Esophagus squamous epithelium (tissue), 5 donors: ENCODE measurements at places on chromosomes 3 and 15.

- no peaks in the 10 kb centered on the region for H3K36me3 ChIP-seq
- no peak overlapping the region for H3K4me3 ChIP-seq
- no peaks in the 10 kb centered on the region for H3K27me3 ChIP-seq
- peaks cover 8% of the 10 kb centered on the region for H3K4me1 ChIP-seq
Measured at GRCh38 chr15:52481915-52482314, 46.8 kb downstream of the MYO5A start.

DNA sequence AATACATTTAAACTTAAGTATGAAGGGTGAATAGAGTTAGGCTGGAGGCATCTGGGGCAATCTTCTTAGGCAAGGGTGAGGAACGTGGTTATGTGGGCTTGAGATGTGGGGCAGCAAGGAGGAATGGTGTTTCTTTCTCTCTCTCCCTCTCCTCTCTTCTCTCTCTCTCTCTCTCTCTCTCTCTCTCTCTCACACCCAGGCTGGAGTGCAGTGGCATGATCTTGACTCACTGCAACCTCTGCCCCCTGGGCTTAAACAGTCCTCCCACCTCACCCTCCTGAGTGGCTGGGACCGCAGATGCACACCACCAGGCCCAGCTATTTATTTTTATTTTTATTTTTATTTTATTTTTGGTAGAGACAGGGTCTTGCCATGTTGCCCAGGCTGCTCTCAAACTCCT lies 4.0 kb upstream of the MGA start:
- H3K4me1 ChIP-seq = peaks cover 16% of the 10 kb centered on the region
- no peak overlapping the region for H3K27ac ChIP-seq
- H3K27me3 ChIP-seq = no peaks in the 10 kb centered on the region
- H3K4me3 ChIP-seq = no peak overlapping the region
- no peak for DNase-seq

- no peaks in the 10 kb centered on the region for H3K27me3 ChIP-seq
- H3K36me3 ChIP-seq = no peaks in the 10 kb centered on the region
- H3K4me1 ChIP-seq = peaks cover 16% of the 10 kb centered on the region
- H3K27ac ChIP-seq = peak overlapping the region; percentile 47
Measured at GRCh38 chr15:100221471-100222348, 120.1 kb downstream of the ADAMTS17 start.

DNA sequence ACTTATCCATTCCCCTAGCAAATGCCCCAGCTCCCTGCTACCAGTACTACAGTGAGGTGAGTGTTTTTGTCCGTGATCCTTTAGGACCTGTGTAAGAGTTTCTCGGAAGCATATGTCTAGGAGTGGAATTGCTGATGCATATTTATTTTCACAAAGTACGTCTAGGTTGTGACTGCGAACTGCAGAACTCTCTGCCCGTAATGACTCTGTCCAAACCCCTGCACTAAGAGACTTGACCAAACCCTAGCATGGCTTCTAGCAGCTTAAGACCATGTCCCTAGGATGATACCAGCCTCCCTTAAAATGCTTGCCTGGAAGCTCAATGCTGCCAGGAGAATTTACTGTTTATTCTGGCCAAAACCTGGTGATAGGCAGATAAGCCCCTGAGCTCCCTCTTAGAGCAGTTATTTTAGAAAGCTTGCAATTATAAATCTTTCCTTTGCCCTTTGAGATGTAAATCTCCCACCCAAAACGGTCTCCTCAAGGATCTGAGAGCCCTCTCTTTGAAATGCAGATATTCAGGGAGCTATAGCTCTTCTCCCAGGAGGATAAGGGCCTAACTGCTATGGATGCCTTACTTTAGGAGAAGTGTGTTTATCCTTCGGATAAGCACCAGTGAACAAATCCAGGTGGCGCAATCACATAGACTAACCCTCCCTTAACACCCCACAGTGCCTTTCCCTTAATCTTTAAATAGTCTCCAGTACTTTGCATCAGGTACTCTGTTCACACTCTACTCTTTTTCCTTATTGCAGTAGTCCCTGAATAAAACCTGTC lies 14.7 kb upstream of the CA12 start:
- DNase-seq = no peak
- no peaks in the 10 kb centered on the region for H3K27me3 ChIP-seq
- H3K27ac ChIP-seq = no peak overlapping the region
- no peaks in the 10 kb centered on the region for H3K36me3 ChIP-seq
- H3K4me3 ChIP-seq = no peak overlapping the region

DNA sequence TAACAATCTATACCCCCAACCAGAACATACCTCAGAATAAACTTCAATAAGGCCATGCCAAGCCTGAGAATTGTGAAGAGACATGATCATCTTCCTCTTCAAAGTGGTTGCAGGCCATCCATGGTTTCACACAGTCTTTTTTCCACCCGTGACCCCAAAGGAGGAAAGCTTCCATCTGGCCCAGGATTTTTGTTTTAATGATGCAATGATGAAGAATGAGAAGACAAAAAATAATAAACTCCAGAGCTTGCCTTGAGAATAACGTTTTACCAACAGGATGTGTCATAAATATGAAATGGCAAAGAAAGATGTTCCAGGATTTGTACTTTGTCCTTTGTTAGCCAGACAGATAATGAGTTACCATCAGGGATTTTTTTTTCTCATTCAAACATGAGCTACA lies 201.9 kb downstream of the WNT5A start:
- H3K27ac ChIP-seq = no peak overlapping the region
- H3K4me3 ChIP-seq = no peak overlapping the region
- no peaks in the 10 kb centered on the region for H3K27me3 ChIP-seq

GRCh38 chr3:114502204-114502603 lies 208.4 kb downstream of the TIGIT start:
- H3K27me3 ChIP-seq = no peaks in the 10 kb centered on the region
- no peak for DNase-seq
- H3K27ac ChIP-seq = no peak overlapping the region
- H3K4me1 ChIP-seq = no peaks in the 10 kb centered on the region
- H3K36me3 ChIP-seq = no peaks in the 10 kb centered on the region
- H3K4me3 ChIP-seq = no peak overlapping the region

GRCh38 chr15:53837263-53837662 lies 77.8 kb upstream of the WDR72 start:
- no peaks in the 10 kb centered on the region for H3K27me3 ChIP-seq
- H3K4me3 ChIP-seq = no peak overlapping the region
- no peak for DNase-seq
- H3K36me3 ChIP-seq = no peaks in the 10 kb centered on the region
- peaks cover 16% of the 10 kb centered on the region for H3K4me1 ChIP-seq
- no peak overlapping the region for H3K27ac ChIP-seq

DNA sequence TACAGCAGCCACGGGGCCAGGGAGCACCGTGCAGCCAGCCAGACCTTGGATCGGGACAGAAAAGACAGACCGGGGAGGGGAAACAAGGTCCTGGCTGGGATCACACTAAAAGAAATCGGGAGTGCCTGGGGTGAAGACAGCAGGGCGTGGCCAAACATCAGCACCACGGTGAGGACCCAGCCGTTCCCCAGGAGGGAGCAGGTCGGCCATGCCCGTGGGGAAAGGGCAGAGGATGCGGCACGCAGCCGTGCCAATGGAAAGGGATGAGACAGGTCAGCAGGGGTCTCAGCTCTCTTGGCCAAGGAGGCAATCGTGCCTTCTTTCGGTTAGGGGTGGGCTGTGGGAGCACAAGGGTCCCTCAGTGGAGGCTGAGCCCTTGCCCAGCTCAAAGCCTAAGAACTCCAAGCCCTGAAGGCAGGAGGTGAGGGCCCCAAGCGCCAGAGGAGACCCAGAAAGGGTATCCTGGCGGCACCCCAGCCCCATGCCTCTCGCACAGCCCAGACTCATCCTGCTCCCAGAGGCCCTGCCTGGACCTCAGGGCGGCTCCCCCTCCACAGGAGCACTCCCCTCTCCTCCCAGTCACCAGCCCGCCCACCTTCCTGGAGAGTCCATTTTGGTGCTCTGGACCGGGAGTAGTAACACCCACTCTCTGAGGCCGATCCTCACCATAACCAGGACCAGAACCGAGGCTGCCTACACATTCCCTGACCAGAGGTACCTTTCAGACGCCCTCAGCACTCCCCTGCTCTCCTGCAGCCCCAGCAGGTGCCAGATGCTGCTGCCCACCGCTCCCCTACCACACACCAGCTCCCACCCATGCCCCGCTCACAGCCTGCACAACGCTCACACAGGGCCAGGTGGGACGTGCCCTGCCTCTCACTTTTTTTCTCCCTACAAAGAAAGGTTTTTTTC lies 23.2 kb upstream of the OCA2 start:
- no peak overlapping the region for H3K4me3 ChIP-seq
- H3K27ac ChIP-seq = peak overlapping the region; percentile 74
- no peak for DNase-seq
- H3K36me3 ChIP-seq = peaks cover 15% of the 10 kb centered on the region

DNA sequence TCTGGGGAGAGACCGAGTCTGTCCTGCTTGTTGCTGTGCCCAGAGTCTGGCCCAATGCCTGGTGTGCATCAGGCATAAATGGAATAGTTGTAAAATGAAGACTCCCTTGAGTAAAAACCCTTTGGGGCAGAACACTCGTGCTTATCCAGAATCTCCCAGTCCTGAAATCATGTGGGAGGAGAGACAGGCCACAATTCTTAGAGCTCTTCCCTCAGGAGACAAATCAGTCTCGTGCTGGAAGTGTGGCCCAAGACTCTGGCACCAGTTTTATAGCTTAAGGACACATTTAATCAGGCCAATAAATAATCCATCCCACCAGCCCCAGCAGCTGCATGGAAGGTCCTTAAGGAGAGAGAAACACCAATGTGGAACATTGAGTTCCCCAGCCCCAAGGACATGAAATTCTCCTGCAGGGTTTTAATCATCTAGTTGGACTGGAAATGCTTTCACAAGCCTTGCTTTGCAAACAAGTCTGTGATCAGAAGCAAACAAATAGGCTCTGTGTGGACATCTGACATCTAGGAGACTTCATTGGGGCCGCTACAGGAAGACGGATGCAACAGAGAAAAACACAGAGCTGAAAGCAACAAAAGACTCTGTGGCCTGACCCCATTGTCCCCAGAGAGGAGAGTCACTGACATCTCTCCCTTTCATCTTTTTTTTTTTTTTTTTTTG lies 70.4 kb downstream of the LSM3 start:
- peaks cover 8% of the 10 kb centered on the region for H3K4me1 ChIP-seq
- H3K27ac ChIP-seq = no peak overlapping the region
- no peaks in the 10 kb centered on the region for H3K27me3 ChIP-seq

DNA sequence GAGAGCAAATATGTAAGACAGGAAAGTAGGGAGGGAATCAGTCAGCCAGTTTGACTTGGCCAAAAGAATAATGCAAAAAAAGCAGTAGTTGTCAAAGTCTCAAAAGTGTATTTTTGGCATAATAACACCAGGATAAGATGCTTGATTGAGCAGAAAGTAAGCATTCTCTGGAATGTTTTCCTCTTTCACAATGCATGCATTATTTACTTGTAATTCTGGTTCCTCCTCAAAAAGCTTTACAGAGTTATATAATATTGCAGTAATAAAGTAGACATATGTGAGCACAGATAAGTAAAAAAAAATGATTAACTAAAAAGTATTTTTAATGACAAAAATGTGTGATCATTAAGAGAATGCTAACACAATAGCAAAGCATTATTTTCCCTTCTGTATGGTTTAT lies 285.9 kb upstream of the BCHE start:
- H3K36me3 ChIP-seq = no peaks in the 10 kb centered on the region
- no peaks in the 10 kb centered on the region for H3K4me1 ChIP-seq
- DNase-seq = no peak
- no peak overlapping the region for H3K4me3 ChIP-seq

- no peak overlapping the region for H3K4me3 ChIP-seq
- H3K36me3 ChIP-seq = no peaks in the 10 kb centered on the region
- peaks cover 8% of the 10 kb centered on the region for H3K4me1 ChIP-seq
- no peaks in the 10 kb centered on the region for H3K27me3 ChIP-seq
- no peak for DNase-seq
Measured at GRCh38 chr3:48614044-48614443, 4.6 kb upstream of the UQCRC1 start.

DNA sequence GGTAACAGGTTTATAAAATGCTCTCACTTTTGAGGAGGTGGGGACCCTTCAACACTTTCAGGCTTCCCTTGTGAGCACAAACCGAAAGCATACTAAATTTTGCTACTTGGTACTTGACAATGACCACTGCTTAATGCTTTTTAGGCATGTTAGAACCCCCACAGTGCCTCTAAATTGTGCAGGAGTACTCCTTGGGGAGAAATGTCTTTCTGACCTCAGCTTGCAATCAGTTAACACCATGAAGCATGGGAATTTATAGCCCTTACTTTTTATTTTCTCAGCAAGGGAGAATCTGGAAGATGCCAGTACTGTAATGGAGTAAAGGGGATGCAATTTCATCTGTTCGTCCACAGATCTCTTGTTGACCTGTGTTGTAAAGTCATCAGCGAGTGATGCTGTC lies 308.9 kb upstream of the TBC1D5 start:
- H3K27ac ChIP-seq = no peak overlapping the region
- no peaks in the 10 kb centered on the region for H3K36me3 ChIP-seq
- no peaks in the 10 kb centered on the region for H3K4me1 ChIP-seq
- H3K4me3 ChIP-seq = no peak overlapping the region
- peaks cover 3% of the 10 kb centered on the region for H3K27me3 ChIP-seq

DNA sequence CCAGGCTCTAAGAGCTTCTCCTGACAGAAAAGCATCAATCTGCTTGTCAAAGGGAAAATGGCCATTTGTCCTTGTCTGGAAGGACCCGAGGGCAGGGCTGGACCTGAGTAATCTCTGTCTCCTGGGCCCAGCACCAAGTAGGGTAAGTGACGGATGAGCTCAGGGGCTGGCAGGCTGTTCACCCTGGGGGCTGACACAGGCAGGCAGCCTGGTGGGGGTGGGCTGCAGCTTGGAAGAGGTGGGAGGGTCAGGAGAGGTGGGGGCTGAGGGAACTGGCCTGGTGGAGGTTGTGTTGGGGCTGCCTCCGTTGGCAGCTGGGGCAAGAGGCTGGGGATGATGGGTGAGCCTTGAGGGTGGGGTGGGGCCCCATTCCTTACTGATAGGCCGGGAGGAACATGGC lies 42.3 kb upstream of the ADPGK start:
- DNase-seq = no peak
- H3K36me3 ChIP-seq = no peaks in the 10 kb centered on the region
- H3K4me3 ChIP-seq = no peak overlapping the region
- no peak overlapping the region for H3K27ac ChIP-seq
- no peaks in the 10 kb centered on the region for H3K27me3 ChIP-seq

- no peak for DNase-seq
- H3K36me3 ChIP-seq = no peaks in the 10 kb centered on the region
- H3K27ac ChIP-seq = peak overlapping the region; percentile 38
Measured at GRCh38 chr15:99442252-99442897, 123.4 kb upstream of the MEF2A start.

GRCh38 chr3:159157275-159157674 lies 355.4 kb downstream of the MFSD1 start:
- DNase-seq = no peak
- no peak overlapping the region for H3K27ac ChIP-seq
- no peaks in the 10 kb centered on the region for H3K27me3 ChIP-seq
- H3K36me3 ChIP-seq = no peaks in the 10 kb centered on the region

GRCh38 chr3:133830071-133830470 lies 24.5 kb downstream of the SRPRB start:
- no peak overlapping the region for H3K27ac ChIP-seq
- H3K4me1 ChIP-seq = no peaks in the 10 kb centered on the region
- DNase-seq = no peak

DNA sequence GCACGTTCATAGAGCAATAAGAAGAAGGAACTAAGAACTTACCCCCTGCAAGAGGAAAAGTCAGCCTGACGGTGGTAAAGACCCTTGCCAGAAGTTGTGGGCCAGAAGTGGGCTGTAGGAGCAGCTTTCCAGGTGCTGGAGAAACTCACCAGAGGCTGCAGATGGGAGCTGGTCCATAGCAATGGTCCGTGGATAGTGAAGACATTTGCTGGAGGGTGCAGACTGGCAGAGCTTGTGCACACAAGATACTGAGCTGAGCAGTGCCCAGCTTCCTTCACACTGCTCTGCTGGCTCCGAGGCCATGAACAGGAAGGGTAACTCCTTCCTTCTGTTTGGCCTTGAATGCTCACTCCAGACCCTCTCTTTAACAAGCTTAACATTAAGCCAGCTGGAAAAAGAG lies 149.8 kb upstream of the BNIP2 start:
- H3K27me3 ChIP-seq = no peaks in the 10 kb centered on the region
- H3K36me3 ChIP-seq = no peaks in the 10 kb centered on the region
- H3K4me1 ChIP-seq = no peaks in the 10 kb centered on the region
- H3K4me3 ChIP-seq = no peak overlapping the region
